ENCODE measurements at places on chromosomes 6 and 20.

DNA sequence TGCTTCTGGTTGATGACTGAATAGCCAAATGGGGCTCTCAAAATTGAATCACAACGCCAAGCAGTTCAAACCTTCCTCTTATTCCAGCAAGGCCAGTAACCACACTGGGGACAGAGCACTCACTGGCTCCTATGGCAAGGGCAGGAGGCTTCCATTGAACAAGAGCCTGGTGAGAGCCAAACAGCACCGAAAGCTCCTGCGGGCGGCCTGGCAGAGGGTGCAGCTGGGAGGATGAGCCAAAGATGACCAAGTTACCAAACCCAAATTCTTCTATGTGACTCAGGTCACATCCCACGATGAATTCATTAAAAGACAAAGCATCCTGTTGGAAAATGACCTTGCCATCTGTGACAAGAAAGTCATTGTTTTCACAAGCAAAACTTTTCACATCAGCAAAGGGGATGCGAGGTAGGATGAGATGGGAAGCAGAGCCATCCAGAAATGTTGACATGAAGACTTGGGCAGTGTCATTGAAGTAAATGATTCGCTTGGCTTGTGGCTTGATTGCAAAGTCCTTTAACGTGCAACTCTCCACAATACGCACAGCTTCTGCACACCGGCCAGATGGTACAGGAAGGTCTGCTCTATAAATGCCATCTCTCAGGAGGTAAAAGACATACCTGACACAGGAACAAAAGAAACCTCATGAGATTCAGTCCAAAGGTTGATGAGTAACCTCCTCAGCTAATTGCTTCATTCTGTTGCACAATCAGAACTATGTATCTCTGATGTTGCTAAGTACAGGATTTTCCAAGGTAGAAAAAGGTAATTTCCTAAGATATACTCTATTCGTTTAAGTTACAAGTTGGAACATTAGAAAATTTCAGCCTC is 36.3 kb downstream of the ROS1 start:
- DNase-seq = no peak

DNA sequence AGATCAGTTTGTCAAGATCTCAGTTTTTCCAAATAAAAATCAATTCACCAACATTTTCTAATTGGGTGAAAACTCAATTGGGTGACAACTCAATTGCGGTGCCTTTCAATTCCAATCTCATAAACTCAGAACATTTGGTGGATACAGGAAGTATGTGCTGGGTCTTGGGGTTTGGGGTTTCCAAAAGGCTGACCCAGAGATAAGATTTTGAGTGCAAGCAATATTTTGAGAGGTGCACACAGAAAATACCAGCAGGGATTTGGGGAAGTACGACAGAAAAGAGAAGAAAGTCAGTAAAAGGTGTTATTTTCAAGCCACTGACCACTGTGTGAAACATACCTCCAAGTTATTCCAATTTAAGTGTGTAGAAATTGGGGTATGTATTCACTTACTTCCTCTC is 258.0 kb downstream of the PHACTR1 start:
- DNase-seq = no peak

DNA sequence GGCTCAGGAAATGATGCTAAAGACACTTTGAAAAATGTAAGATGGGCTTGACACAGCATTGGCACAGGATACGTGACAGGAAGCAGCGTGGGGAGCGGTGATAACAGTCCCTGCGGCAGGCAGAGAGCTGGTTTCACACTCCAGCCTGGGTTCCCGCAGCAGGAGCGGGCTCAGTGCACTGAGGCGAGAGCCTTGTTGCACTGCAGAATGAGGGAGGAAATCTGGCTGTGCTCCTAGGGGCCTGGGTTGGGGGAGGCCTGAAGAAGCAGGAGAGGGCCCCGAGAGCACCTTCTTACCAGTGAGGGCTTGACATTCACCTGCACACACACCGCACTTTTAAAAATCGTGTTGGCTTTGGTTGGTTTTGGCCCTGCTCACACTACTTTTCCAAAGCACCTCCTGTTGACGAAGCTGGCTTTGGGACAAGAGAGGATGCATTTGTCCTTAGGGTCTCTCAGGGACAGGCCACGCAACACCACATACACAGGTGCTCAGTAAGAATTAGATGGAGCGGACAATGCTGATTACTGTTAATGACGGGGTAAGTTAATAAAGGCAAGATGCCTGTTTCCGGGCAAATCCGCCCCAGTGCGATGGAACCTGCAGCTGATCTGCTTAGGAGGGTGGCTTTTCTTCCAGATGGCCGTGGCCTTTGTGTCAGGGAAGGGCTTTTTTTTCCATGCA is 49.4 kb upstream of the ARMC2 start:
- peak; percentile 19 for DNase-seq

- DNase-seq = no peak
Observed at GRCh38 chr6:133644892-133645619, 243.9 kb upstream of the TCF21 start.

DNA sequence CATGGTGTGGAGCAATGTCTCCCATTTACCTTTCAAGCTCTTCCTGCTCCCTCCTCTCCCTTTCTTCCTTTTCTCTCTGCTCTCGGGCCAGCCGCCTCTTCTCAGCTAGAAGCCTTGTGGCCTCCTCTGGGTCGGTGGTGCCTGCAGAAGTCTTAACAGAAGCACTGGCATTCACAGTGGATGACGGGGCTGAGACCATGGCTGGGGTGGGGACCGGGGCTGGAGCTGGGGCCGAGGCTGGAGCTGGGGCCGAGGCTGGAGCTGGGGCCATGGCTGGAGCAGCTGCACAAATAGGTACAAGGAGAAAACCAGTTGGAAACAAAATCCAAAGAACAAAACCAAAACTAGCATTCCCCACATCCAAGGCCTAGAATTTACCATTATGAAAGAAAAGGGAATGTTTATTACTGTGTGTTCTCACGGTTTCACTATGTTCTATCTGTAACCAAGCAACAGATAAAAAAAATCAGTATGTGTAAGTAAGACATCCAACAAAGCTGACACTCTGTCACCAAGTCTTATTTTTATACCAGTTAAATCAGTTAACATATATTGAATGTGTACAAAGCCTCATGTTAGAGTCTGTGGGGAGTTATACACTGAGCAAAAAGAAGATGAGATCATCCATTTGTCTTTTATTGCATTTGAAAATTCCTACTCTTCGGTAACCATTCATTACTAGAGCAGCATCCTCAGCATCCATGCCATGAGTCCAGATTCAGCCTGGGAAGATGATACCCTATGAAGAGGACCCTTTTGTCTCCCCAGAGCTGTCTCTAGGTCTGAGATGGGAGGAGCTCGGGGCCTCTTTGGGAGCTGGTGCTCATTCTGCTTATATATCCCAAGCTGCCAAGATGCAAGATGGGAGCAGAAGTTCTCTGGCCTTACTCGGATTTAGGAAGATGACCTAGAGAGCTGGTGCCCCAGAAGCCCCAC is 73.0 kb upstream of the BCLAF1 start:
- DNase-seq = no peak

DNA sequence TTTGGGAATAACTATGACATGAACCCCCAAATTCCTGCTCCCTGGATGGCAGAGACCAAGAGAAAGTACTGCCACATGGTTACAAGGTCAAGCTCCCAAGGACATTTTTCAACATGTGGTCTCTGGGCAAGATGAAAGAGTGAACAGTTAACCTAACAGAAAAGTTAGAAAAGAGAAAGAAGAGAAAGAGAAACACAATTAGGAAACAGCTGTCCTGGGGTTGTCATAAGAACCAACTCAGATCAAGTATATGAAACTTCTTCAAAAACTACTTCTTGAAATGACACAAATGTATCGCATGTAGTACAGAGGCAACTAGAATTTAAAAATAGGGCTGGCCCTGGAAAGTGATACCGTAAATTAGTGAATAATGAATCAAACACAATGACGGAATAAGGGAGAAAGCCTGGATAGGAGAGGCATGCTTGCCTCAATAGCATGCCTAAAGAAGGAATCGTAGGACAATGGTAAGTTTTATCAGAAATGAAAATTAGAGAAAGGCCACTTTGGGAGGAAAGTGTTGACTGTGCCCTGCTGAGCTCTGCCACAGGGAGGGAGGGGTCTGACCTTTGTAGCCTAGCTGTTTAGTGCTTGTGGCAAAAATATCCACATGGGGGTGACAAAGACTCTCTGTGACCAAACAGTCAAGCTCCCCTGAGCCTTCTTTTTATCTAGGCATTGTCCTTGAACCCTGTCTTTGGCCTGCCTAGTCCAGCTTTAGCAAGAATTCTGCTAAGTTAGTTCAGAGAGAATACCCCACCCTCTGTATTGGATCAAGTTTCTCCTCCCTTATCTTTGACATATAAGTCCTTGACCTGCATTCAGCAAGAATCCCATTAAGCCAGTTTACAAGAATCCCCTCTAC is 4.3 kb upstream of the DCBLD1 start:
- DNase-seq = no peak

DNA sequence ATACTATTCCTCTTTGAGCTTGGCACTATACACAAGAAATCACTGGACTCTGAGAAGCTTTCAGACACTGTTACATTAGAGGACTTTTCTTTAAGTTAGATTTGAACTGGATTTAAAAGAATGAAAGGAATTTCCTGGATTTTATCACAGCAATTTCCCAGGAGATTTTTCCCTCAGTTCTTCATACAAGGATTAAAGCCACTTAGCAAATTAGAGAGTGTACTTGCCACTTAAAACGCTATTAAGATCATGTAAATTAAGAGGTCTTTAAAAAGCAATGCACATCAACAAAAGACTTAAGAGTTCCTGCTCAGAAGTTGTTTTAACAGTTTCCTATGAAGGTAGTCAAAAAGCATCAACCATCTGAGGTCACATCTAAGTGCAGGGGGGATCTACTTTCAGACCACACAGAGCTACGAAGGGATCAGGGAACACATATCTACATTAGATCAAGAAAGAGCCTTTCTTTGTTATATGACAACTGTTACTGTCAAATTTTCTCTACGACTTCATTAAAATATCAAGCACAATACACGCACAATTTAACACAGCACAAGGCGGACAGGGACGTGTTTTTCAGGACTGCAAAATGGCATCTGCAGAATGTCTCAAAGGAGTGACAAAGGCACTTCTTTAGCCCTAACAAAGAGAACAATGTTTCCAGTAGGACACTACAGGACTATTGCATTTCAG is 65.8 kb downstream of the EPB41L2 start:
- no peak for DNase-seq

GRCh38 chr6:99066044-99066443 is 118.3 kb upstream of the FBXL4 start:
- no peak for DNase-seq

DNA sequence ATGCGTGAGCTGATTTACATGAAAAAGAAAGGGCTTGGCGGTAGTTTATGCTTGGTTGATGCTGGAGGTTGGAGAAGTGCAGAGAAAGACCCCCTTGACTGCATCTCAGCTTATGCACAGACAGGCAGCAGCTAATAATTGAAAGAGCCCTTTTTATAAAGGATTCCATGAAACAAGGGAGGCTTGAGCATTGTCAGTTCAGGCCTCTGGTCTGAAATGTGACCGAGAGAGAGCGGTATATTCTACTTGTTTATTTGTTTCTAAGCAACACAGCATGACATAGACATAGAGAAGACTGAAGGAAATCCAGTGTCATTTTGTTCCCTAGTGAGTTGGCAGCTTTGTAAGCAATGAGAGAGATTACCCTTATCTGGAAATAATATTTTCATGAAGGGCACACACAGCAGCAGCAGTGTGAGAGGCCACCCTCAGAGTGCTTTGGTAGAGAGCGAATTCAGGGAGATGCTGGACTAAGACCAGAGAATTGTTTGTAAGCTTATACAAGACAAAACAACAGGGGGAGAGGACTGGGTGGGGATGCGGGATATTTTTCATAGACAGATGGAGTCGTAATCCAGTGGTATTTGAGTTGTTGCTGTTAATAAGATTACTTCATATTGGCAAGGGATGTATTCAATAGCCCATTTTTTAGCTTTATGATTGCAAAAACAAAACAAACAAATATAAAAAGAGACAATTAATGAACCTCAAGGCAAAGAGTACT is 34.6 kb upstream of the LAMA2 start:
- no peak for DNase-seq

DNA sequence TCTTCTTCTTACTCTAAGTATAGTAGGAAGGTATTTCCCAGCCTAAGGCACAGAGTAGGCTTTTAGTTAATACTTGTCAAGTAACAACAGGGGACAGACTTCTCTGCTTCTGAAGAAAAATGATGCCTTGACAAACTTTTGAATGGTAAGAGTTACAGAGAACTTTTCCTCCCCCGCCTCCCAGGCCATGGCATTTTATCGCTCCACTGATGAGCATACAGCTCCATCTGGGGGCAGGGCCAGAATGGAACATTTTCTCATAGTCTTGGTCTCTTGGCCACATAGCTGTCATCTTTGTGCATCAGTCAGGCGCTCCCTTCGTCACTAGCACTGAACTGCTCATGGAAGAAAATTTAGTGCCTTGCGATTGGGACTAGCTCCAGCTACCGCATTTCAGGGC is 1066.8 kb upstream of the CITED2 start:
- no peak for DNase-seq

DNA sequence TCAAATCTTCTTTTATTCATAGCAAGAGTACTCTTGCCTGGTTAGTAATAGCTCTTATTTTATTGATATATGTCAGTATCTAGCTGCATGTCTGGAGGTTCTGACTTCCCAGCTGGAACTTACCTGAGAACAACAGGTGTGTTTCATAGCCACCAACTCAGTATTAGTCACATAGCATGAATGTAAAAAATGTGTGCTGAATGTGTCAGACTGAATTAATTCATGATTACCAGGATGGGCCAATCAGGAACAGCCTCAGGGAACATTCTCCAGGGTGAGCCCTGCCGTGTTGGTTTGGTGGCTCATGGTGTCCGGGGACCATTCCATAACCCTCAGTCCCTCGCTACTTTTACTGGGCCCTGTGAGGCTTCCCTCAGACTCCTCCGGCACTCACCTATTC is 99.7 kb downstream of the TULP4 start:
- DNase-seq = no peak

DNA sequence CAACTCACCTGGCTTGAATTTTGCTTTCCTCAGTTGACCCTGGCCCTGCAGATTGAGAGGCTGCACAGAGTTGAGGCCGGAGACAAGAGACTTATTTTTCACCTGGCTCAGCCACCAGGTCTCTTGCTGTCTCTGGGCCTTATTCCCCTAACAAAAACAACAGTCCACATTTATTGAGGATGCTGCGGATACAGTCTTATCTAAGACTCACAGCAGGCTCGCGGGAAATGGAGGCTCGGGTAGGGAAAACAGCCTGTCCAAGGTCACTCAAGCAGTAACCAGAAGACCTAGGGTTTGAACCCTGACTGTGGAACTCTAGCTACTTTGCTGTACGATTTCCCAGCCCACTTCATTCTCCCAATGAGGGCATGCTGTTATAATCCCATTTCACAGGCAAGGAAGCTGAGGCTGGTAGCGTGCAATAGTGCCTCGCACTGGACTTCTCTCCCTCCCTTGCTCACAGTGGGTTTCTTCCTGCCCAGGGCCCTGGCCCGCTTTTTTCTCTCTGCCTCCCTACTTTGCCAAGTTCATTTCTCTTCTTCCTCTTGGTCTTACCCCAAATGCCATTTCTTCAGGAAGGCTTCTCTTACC is 57.7 kb downstream of the RBM38 start:
- DNase-seq = no peak

- DNase-seq = no peak
Observed at GRCh38 chr6:110622912-110623578, 146.6 kb upstream of the SLC22A16 start.

DNA sequence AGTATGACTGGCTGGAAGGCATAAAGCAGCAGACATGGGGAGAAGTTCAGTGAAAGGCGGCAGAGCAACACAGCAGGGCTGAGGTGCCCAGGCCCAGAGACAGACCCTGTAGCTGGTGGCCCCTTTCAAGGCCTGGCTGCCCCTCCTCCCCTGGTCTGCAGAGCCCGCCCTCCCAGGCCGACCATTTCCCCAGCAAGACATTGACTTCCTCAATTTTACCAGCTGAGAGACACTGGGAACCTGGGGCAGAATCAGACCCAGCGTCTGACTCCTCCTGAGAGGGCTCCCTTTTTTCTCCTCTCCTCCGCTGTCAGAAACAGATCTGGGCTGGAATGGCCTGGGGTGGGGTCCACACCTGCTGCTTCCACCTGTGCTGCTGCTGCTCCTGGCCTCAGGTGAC is at the start of gene TREML4:
Gene TREML4, plus strand, starts transcription at position 254 of the 400 bp plus-strand sequence. Its CDS starts 79 bp downstream, at position 333.
- no peak for DNase-seq
